ENCODE measurements at places on chromosomes 3 and 15. TPM values are rescaled to one million over a fixed set of nuclear protein-coding genes. Genes with fewer than 3 reads are reported as not detected.

The SNX1 gene
- 147 TPM for total RNA-seq

The ROBO1 gene
- total RNA-seq: not detected

The ARHGEF26 gene
- 0.14 TPM for total RNA-seq

The PLA2G4E gene
- total RNA-seq: not detected

The SUMF1 gene
- total RNA-seq: 14.9 TPM

The KBTBD13 gene
- not detected for total RNA-seq

The MESP2 gene
- total RNA-seq: not detected

The ALDH1L1 gene
- total RNA-seq: not detected

The SST gene
- not detected for total RNA-seq

The SLC24A5 gene
- not detected for total RNA-seq

The SI gene
- total RNA-seq: not detected

The GRAMD2A gene
- total RNA-seq: not detected

The ZMYND10 gene
- 3.7 TPM for total RNA-seq

The ANKRD28 gene
- total RNA-seq: 35.9 TPM

The RLBP1 gene
- total RNA-seq: not detected

The OR5K2 gene
- total RNA-seq: not detected

The ECE2 gene
- not detected for total RNA-seq

The CHDH gene
- total RNA-seq: 0.47 TPM

The HGD gene
- 3.0 TPM for total RNA-seq

The RARB gene
- total RNA-seq: not detected

The ATP10A gene
- 51.1 TPM for total RNA-seq

The WDR49 gene
- not detected for total RNA-seq

The DNAH1 gene
- total RNA-seq: 45.1 TPM

The NME9 gene
- 1.0 TPM for total RNA-seq

The OR5K4 gene
- not detected for total RNA-seq

The AGTR1 gene
- total RNA-seq: not detected

The TICRR gene
- total RNA-seq: 0.14 TPM

The DUOXA1 gene
- 0.23 TPM for total RNA-seq

The KCNAB1 gene
- not detected for total RNA-seq

The CNTN4 gene
- total RNA-seq: not detected

The CCR2 gene
- total RNA-seq: 18.4 TPM

All from CD4-positive, alpha-beta memory T cell (primary cell).